Astrocyte (in vitro differentiated cells and primary cell): ENCODE measurements at places on chromosomes 4 and X. TPM values are rescaled to one million over a fixed set of nuclear protein-coding genes. Genes with fewer than 3 reads are reported as not detected.

CYTL1 gene
- 9.2 and 9.6 TPM in 2 replicates for total RNA-seq

DNA sequence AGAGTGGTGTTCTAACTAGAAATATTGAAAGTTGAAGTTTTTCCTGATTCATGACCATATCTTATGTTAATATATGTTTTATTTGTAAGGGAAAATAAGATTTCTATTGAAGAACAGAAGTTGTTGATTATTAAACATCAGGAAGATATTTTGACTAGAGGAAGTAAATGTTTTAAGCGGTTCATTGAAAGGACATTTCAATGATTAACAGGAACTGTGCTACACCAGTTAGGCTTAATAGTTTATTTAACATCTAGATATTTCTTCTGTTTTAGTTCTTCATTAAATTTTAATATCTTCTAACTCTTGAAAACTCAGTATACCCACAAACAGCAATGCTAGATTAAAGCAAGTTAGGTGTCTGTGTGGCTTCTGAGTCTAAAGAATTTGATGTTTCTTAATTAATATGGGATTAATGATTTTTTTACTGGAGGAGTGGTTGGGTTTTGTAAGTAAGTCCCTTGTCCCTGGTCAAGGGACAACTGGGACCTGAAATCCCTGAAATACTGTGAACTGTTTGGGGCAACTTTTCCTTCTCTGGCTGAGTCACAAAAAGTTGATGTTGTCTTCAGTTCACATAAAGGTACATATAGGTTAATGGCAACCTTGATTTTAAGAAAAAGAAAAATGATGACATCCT lies 42.9 kb upstream of the CYP4V2 start:
- no peak for DNase-seq

DNA sequence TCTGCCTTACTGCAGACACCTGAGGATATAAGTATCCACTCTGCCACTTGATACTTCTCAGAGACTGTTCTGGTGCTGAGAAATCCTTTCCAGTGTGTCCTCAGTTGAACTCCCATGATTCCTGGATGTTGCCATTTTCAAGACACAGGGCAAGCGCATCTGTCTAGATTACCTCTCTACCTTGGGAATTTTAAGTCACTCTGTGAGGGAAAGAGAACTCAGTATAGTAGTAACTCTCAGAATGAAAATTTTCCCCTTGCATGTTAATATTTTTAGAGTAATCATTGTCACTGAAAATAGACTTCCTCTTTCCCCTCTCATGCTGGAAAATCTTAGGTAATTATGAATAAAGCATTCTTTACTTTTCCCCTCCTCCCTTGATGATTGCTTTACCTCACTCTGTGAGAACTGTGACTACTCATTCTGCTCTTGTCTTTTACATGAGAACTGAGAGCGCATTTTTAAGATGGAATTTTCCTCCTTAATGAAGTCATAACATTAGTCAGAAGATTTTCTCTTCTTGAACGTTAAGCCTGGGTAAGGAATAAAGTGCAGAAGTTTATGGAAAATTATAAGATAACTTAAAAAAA lies 45.0 kb downstream of the TET2 start:
- DNase-seq: peak; percentile 72

DNA sequence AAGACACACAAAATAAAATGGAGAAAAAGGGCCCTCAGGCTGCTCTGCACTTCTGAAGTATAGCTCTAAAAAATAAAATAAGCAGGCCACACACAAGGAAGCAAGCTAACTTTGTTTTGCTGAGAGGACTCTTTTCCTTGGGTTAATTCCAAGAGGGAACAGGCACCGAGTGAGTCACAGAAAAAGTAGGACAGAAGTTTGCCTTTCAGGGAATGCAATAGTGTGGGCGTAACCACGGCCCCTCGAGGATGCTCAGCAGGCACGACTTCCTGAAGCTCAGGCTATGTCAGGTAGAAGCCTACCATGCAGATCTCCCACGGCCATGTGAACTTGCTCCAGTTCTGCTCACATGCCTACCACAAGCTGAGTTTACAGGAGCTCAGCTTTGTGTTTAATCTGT lies 22.1 kb downstream of the PPP1R2C start:
- DNase-seq: peak; percentile 65

- DNase-seq: peak; percentile 23
These were observed 3.7 kb upstream of the RAB9A start for GRCh38 chrX:13685126-13685763.

DNA sequence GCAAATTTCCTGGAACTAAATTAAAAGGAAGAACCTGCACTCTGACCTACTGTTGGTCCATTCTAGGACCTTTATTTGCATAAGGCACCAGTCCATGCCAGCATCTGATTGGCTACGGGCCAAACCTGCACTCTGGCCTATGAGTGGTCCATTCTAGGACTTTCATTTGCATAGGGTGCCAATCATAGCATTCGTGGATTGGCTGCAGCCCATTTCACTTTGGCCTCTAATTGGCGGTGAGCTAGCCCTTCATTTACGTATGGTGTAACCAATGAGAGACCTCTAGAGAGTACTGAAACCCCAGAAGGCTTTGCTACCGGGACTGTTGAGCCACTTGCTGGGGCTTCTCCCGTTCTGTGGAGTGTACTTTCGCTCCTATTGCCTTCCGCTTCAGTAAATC lies 6.1 kb upstream of the RNF175 start:
- DNase-seq: no peak

- peak; percentile 78 for DNase-seq
These were observed 239.9 kb downstream of the MAML3 start for GRCh38 chr4:139913995-139914598.
